Smooth muscle cell of trachea (primary cell): ENCODE measurements at places on chromosomes 1 and 21. TPM values are rescaled to one million over a fixed set of nuclear protein-coding genes. Genes with fewer than 3 reads are reported as not detected.

GFI1 gene
- total RNA-seq: 0.15 TPM in 1 of 2 replicates, not detected in the other

ATP6V1G3 gene
- not detected in 2 replicates for total RNA-seq

RUNX3 gene
- 0.17 TPM in 1 of 2 replicates, not detected in the other for total RNA-seq

S100A10 gene
- total RNA-seq: 107 and 187 TPM in 2 replicates

GPR37L1 gene
- not detected in 2 replicates for total RNA-seq

POU3F1 gene
- under 0.01 and 0.17 TPM in 2 replicates for total RNA-seq

GUCA2B gene
- total RNA-seq: not detected in 2 replicates

CLDN17 gene
- total RNA-seq: not detected in 2 replicates

KCNJ15 gene
- total RNA-seq: 0.58 and 1.7 TPM in 2 replicates

ASCL5 gene
- total RNA-seq: not detected in 2 replicates

SELP gene
- total RNA-seq: not detected in 2 replicates

PGLYRP4 gene
- not detected in 2 replicates for total RNA-seq

TMPRSS15 gene
- not detected in 2 replicates for total RNA-seq

SLC2A1 gene
- 50.8 and 114 TPM in 2 replicates for total RNA-seq

ERICH3 gene
- total RNA-seq: 0.15 TPM in 1 of 2 replicates, not detected in the other

S100A14 gene
- 0.33 TPM in 1 of 2 replicates, not detected in the other for total RNA-seq

PROX1 gene
- under 0.01 and 0.15 TPM in 2 replicates for total RNA-seq

HFM1 gene
- total RNA-seq: 0.17 and 0.73 TPM in 2 replicates

TRIM58 gene
- under 0.01 TPM in 1 of 2 replicates, not detected in the other for total RNA-seq

FAM110D gene
- not detected in 2 replicates for total RNA-seq

ZBTB7B gene
- 11.1 and 22.0 TPM in 2 replicates for total RNA-seq

RGL1 gene
- 25.3 and 26.0 TPM in 2 replicates for total RNA-seq

RNPC3 gene
- 5.8 and 6.1 TPM in 2 replicates for total RNA-seq

LCE3E gene
- total RNA-seq: not detected in 2 replicates

TPTE gene
- total RNA-seq: not detected in 2 replicates

MIER1 gene
- total RNA-seq: 31.3 and 31.4 TPM in 2 replicates

ADORA3 gene
- total RNA-seq: not detected in 2 replicates

RPL5 gene
- 929 and 1,505 TPM in 2 replicates for total RNA-seq

MEX3A gene
- total RNA-seq: 0.73 and 2.0 TPM in 2 replicates

SAMSN1 gene
- 0.15 and 0.17 TPM in 2 replicates for total RNA-seq

NOTCH2NLA gene
- 63.3 and 121 TPM in 2 replicates for total RNA-seq

SLC9C2 gene
- not detected in 2 replicates for total RNA-seq

ACKR1 gene
- not detected in 2 replicates for total RNA-seq

RHEX gene
- total RNA-seq: not detected in 2 replicates

FRRS1 gene
- 45.3 and 49.3 TPM in 2 replicates for total RNA-seq

OR2M2 gene
- not detected in 2 replicates for total RNA-seq

NIBAN1 gene
- total RNA-seq: 71.1 and 74.8 TPM in 2 replicates

MTX1 gene
- total RNA-seq: 44.3 and 56.6 TPM in 2 replicates

RXRG gene
- total RNA-seq: 0.17 TPM in 1 of 2 replicates, not detected in the other

CLCA4 gene
- not detected in 2 replicates for total RNA-seq

GPA33 gene
- not detected in 2 replicates for total RNA-seq

ACTL8 gene
- 0.15 TPM in 1 of 2 replicates, not detected in the other for total RNA-seq

NUDT17 gene
- 3.0 and 3.8 TPM in 2 replicates for total RNA-seq

AMY2A gene
- not detected in 2 replicates for total RNA-seq

NPR1 gene
- total RNA-seq: 0.58 and 2.6 TPM in 2 replicates

ADAMTSL4 gene
- 21.5 and 30.8 TPM in 2 replicates for total RNA-seq

S100A7A gene
- total RNA-seq: not detected in 2 replicates

OR14K1 gene
- total RNA-seq: not detected in 2 replicates

PCP4 gene
- total RNA-seq: not detected in 2 replicates

FNDC5 gene
- 0.87 and 3.6 TPM in 2 replicates for total RNA-seq

CHRM3 gene
- under 0.01 TPM in 2 replicates for total RNA-seq

CTTNBP2NL gene
- 12.6 and 19.2 TPM in 2 replicates for total RNA-seq

PTPN22 gene
- 1.2 and 1.3 TPM in 2 replicates for total RNA-seq

FAM229A gene
- 1.6 and 2.3 TPM in 2 replicates for total RNA-seq

SOAT1 gene
- 47.0 and 47.8 TPM in 2 replicates for total RNA-seq

PROK1 gene
- total RNA-seq: not detected in 2 replicates

VPS13D gene
- total RNA-seq: 40.4 and 50.6 TPM in 2 replicates

AIM2 gene
- 0.58 TPM in 1 of 2 replicates, not detected in the other for total RNA-seq
